HEK293T (cell line): ENCODE measurements at places on chromosomes 3 and 15.

- no peak for DNase-seq
Measured at GRCh38 chr15:82979726-82980125, 6.3 kb upstream of the RAMAC start.

DNA sequence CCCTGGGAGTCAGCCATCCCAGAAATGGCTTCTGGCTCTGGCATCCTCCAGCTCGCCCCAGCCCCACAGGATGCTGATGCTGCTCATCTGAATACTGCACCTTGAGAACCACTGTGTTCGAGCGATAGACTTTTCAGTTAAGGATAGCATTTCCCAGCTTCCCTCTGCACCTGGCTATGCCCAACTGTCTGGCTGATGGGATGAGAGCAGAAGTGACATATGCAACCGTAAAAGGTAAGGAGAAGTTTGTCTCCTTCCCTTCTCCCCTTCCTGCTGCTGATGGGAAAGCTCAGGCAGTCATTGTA lies 9.7 kb upstream of the HHATL start:
- DNase-seq: no peak

- DNase-seq: no peak
Measured at GRCh38 chr3:65448120-65448519, 590.6 kb downstream of the MAGI1 start.

GRCh38 chr3:61094608-61095007 lies 156.6 kb downstream of the FHIT start:
- DNase-seq: no peak

- DNase-seq: no peak
Measured at GRCh38 chr3:15309662-15310335, 22.6 kb downstream of the SH3BP5 start.

DNA sequence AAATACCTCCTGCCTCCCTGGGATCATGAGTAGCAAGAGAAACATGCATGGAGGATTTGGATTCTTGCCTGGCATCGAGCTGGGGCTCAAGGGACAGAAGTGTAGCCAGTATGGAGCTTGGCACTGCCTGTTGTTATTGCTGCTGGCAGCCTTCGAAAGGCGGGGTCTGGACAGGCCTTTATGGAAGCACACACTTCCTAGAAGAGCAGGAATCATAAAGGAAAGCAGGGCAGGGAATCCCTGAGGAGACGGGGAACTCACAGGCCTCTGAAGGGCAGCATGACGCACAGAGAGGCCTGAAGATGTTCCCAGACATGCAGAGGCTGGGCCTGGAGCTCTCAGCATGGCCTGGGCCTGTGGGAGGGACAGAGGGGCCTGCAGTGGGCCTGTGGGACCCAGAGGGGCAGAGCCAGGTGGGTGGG lies 18.6 kb upstream of the SLC41A3 start:
- no peak for DNase-seq

DNA sequence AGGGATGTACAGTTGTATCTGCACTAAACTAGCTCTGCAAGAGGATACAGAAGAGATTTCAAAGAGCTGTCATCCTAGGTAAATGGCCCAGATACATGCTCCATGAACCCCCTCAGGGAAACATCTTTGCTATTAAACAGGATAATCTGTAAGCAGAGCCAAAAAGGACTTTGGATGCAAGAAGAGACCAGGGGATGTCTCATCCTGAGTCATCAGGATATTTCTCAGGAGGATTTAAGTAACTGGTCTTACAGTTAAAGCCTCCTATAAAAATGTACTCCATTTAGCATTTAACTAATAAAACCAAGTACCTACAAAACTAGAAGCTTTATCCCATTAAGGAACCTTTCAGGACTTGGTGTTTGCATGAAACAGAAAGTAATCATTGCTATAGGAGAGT lies 48.2 kb upstream of the PHLDB2 start:
- no peak for DNase-seq

- DNase-seq: no peak
Measured at GRCh38 chr15:55277715-55278114, 11.9 kb downstream of the RAB27A start.

- no peak for DNase-seq
Measured at GRCh38 chr3:194166682-194167479, 30.9 kb downstream of the HES1 start.

- DNase-seq: no peak
Measured at GRCh38 chr3:165491487-165491886, 295.3 kb upstream of the SLITRK3 start.

- DNase-seq: no peak
Measured at GRCh38 chr3:19226479-19226878, 78.2 kb downstream of the KCNH8 start.

DNA sequence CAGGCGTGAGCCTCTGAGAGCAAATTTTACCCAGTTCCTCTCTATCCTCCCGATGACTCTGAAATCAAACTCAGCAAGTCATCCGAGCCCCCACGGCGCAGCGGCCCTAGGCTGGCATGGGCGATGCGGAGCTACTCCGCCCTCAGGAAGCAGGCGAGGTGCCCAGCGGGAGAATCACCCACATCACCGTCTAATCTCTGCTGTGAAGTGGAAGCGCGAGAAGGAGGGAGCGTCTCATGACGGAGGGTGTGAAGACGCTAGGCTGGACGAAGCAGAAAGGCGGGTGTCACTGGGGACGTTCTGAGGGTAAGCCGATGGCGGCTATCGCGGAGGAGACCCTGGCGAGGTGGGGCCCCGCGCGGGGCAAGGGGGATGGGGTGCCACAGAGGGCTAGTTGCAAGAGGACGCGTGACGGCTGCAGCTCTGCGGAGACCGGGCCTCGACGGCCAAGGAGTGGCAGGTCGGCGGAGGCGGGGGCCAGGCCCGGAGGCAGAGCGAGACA lies 9.1 kb upstream of the GNAI2 start:
- DNase-seq: peak; percentile 29

DNA sequence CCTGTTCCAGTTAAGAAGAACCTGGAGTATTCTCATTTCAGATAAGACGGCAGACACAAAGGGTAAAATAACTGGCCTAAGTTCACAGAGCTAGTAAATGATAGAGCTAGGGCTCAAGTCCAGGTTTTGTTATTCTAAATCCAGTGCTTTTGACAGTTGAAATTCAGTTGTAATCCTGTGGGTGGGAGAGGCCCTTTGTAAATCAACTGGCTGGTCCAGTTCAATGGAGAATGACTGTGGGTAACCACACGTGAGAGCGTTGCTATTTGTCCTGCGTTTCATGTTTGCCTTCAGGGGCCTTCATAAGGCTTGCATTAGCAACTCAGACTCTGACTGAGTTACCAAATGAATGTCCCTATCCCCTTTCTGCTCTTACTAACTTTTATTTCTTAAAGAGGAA lies 24.2 kb upstream of the CD96 start:
- DNase-seq: no peak

DNA sequence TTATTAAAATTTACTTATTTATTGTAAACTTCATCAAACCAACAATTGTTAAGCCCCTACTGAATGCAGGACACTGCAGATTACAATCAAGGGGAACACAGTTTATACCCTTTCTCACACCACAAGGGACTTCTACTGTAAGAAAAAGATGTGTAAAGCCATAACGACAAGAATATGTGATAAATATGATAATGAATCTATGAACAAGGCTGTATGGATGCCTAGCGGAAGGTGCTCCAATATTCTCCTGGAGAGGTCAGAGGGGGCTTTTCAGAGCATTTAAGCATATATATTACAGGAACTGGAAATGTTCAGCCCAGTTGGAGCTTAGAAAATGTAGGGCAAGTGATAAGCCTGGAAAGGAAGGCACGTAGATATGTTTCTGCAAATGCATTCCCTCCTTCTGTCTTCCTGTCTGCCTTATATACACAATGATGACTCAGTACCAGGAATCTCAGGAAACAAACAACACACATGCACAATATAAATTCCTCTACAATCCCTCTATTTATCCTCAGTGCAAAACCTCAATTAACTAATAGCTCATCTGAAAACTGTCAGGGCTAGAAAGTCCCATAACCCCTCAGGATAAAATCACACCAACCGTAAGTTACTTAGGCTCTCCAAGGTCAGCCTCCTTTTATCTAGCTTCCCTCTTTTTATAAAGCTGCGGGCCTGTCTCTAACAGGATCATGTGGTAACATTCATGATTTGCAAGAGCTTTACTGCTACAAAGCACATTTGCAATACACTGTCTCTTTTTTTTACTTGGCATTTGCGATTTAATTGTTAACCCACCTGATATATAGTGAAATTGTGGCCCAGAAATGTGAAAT lies 393.1 kb downstream of the LPP start:
- DNase-seq: no peak

DNA sequence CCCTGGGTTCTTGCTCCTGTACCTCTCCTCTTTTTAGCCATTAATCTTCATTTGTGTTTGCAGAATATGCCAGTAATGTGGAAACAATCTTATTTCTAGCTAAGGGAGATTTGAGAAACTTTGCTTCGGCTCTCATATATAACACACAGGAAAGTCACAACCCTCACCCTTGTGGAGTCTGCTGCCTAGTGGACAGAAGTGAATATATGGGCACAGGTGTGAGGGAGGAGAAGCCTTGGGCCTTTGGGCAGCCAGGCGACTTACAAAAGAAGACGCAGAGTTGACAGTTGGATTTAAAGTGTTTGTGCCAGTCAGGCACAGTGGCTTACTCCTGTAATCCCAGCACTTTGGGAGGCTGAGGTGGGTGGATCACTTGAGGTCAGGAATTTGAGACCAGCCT lies 181.8 kb upstream of the TBL1XR1 start:
- no peak for DNase-seq

GRCh38 chr3:120550546-120550945 lies 45.6 kb upstream of the NDUFB4 start:
- DNase-seq: no peak

- DNase-seq: no peak
Measured at GRCh38 chr3:97278506-97278905, 464.1 kb downstream of the EPHA6 start.

GRCh38 chr3:46942481-46943236 lies 33.9 kb downstream of the CCDC12 start:
- DNase-seq: no peak

GRCh38 chr3:183485093-183485492 lies 56.7 kb upstream of the MCF2L2 start:
- no peak for DNase-seq

DNA sequence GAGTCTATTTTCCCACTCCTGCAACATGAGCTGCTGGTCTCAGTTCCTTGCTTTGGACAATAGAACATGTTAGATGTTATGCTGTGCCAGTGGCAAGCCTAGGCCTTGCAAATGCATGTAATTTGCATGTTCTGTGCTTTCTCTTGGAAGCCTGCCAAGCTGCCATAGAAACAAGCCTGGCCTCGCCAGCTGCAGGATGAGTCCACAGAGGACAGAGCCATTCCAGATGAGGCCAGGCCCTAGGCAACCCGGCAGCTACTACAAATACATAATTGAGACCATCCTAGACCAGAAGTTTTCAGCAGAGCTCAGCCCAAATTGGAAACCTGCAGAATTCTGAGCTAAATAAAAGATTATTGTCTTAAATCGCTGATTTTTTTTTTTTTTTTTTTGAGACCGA lies 39.6 kb downstream of the TRIM69 start:
- DNase-seq: no peak

- no peak for DNase-seq
Measured at GRCh38 chr15:44593042-44593736, 56.2 kb downstream of the EIF3J start.

DNA sequence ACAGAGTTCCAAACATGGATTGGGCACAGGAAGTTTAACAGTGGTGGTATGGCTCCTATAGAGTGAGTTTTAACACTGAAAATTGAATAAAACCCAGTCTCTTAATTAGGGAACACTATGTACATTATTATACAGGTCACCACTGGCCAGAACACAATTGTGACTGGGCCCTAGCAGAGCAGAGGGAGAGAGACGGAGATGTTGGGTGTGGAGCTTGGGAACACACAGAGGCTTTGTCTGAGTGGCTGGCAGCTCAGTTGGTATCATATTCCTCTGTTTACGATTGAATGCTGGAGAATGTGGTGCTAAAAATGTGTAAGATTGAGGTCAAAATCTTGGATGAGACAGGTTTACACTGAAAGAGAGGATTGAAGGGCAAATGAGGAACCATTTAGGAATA lies 6.8 kb upstream of the MOBP start:
- DNase-seq: no peak

GRCh38 chr3:14154276-14154675 lies 24.1 kb downstream of the XPC start:
- no peak for DNase-seq

DNA sequence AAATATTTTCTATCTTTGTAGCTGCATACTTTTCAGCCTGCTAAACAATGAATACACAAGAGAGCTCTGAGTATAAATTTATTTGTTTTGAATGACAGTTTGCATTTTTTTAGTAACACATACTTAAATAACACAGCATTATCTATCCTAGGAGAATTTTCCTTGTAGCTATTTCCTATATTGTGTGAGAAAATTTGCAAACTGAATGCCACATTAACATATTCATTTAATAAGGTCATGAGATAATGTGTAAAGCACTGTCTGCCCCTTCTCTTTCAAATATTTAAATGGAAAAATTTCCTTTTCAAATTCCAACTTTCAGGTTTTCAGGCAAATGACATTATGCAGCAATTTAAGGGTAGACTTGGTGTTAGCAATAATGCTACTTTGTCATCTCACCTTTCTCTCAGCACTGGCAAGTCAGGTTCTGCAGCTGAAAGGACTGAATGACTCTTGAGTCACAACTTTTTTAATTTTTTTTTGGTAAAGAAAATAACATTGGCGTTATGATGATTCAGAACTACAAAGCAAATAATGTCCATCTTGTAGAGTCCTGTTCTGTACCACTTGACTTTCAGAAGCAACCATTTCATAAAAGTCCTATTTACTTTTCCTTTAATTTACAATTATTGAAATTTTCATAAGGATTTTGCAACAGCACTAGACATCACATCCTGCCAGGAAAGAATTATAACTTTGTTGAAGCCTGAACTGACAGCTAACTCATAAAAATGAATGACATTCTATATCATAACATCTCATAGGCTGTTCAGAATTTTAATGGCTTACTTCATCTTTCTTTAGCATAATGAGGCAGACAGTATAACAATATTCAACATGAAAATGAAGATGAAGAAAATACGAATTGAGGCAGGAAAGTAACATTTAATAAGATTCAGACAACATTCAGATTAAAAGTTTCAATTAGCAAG lies 681.6 kb upstream of the SEMA6D start:
- no peak for DNase-seq

DNA sequence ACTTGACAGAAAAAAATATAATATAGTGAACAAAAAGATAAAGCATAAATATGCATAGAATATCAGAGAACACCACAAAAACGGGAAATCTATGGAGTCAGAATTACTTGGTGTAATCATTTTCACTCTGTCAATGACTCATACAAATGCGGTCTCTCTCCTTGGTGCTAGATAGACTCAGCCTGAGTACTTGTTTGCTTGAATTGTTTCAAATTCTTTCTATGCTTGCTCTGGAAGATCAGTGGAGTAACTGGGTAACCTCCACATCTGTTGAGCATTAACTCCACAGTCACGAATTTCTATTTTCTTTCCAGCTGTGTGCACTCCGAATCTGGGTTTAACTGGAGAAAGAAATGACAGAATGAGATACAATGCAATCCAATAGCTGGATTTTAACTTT lies 760.4 kb downstream of the ZPLD1 start:
- DNase-seq: no peak

GRCh38 chr3:4850928-4851265 lies 128.3 kb upstream of the BHLHE40 start:
- no peak for DNase-seq

- no peak for DNase-seq
Measured at GRCh38 chr3:176920766-176921160, 276.5 kb downstream of the TBL1XR1 start.
